ENCODE measurements at places on chromosomes 4 and X. TPM values are rescaled to one million over a fixed set of nuclear protein-coding genes. Genes with fewer than 3 reads are reported as not detected.

The NALF2 gene
- 0.16 TPM for total RNA-seq

The GPM6B gene
- total RNA-seq = 47.2 TPM

The HTT gene
- total RNA-seq = 80.4 TPM

DNA sequence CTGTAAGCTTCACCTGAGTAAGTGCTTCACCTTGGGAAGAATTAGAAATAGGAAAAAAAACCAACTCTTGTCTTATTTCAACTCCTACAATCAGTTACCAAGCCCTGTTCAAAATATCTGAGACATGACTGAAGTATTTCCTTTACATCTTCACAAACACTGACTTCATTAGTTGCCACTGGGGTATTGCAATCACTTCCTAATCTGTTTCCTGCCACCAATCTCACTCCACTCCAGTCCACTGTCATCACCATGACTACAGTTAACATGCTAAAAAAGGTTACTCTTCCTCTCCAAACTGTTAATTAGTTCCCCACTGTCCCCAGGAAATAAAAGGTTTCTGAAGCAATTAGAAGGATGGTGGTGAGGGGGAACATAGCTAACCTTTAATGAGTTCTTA is 3.3 kb upstream of the SUPT20HL1 start:
- no peak for DNase-seq

DNA sequence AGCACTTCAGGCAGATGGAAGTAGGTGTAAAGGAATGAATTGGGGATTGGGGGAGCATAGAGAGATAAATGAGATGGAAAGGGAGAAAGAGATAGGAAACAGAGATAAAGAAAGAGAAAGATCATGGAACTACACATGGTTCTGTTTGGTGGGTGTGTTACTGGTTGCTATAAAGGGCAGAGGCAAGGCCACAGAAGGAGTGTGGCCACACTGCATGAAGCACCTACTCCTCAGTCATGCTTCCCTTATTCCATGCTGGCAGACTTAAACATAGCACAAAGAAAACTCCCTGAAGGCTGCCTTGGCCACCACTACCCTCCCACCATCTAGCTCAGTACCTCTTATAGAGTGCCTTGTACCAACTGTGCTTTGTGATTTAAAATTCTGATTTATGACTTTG is 56.9 kb downstream of the OPHN1 start:
- no peak for DNase-seq

- no peak for DNase-seq
These were observed 15.1 kb downstream of the TEC start for GRCh38 chr4:48254381-48255071.

GRCh38 chr4:72112514-72113156 is 80.8 kb downstream of the NPFFR2 start:
- DNase-seq = no peak
